ENCODE measurements at places on chromosomes 2 and 18.

DNA sequence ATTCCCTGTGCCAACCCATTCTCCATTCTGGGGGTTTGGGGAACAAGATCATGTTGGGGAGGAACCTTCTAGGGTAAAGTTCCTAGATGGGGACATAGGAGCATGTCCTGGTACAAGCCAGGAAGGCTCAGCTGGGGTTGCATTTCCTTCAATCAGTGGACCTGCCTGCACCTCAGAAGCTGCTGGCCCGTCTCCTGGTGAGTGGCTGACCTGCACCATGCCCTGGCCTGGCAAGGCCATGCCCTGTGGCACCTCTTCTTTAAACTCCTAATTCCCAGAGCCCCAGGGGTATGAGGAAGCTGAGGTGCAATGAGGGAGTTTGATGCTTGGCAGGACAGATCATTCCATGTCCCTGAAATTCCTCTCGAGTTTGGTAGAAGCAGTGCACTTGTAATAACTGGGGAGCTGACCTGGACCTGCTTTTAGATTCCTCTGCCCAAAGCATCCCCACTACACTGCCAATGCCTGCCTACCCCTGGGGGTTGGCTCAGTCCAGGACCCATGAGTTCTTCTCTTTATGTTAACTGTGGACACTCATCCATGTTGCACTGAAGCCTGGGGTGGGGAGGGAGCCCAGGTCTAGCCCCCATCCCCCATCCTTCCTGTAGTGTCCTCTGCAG, 25.3 kb downstream of the MROH2A start:
- DNase-seq, result no peak

- DNase-seq, result no peak
Observed at GRCh38 chr2:60499651-60500265, 53.7 kb downstream of the BCL11A start.

- peak; percentile 45 for DNase-seq
Observed at GRCh38 chr2:226794751-226795171, 4.9 kb downstream of the IRS1 start.

DNA sequence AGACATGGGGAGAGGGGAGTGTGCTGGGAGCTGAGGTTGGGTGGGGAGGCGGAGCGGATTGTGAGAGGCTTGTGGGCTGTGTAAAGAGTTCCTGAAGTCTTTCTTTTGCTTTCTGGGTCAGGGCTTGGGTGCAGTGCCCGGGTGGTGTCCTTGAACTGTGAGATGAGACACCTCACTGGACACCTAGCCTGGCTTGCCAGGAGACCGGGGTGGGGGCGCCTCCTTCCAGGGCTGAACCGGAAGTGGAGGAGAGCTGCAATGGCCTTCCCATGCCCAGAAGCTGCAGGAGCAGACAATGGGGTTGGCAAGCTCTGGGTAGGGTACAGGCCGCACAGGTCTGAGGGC, 4.3 kb downstream of the TMEM37 start:
- DNase-seq, result no peak

GRCh38 chr2:19434413-19434812, 76.0 kb upstream of the OSR1 start:
- no peak for DNase-seq

DNA sequence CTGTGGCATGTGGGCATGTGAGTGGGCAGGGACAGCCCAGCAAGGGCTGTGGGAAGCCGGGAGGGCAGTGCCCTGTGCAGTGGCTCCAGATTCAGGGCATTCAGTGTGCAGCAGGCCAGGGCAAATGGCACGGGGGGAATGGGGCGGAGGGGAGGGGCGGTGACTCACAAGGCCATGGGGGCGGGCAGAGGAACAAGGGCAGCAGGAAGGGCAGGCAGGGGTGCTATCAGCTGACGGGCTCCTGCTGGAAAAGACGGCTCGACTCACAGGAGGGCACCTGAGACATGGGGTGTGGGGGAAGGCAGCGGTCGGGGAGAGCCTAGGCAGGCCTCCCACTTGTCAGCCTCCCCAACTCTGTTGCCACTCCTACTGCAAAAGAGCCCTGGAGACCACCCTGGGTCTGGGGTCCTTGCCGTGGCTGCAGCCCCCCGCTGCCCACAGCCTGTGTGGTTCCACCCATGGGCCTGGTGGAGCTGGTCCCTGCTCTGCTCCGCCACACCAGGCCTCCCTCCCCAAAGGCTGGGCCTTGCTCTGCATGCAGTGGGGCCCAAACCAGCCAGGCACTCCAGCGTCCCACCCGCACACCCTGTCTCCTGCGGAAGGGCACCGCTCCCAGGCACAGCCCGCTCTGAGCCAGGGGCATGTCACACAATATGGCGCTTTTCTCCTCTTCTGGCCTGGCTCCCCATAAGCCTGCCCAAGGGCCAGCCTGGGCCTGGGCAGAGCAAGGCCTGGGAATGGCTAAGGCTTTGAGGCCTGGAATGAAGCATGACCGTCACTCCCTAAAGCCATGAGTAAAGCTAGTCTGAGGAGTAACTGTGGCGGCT, 25.9 kb downstream of the HS6ST1 start:
- DNase-seq, result no peak

GRCh38 chr2:197158591-197159550, 151.7 kb downstream of the ANKRD44 start:
- DNase-seq, result no peak

DNA sequence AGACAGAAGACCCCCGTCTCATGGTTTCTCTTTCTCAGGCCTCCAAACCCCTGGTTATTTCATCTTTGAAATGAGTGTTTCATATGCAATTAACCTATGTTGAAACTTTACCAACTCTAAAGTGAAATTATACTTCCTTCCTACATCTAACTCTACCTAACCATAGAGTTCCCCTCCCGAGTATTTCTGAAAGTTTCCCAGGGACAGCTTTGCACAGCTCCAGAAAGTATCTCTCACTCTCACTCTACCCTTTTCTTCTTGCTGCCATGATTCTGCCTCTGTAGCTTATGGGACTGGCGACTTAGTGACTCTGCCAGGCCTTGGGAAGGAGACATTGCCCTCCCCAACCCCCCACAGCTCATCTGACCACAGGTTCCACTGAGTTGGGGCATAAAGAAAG, 107.9 kb downstream of the B3GNT2 start:
- no peak for DNase-seq

- DNase-seq, result no peak
Observed at GRCh38 chr18:31577195-31577594, 14.5 kb upstream of the TTR start.

Measured in skeletal muscle cell (primary cell).